ENCODE measurements at places on chromosomes 12 and 14.
A peak's percentile ranks its signal among the peaks of the same experiment; 100 is the strongest.

- peak; percentile 34 for DNase-seq
These were observed 21.0 kb downstream of the CFL2 start for GRCh38 chr14:34693228-34693939.

GRCh38 chr12:1047898-1048660 is 57.1 kb downstream of the ERC1 start:
- no peak for DNase-seq

DNA sequence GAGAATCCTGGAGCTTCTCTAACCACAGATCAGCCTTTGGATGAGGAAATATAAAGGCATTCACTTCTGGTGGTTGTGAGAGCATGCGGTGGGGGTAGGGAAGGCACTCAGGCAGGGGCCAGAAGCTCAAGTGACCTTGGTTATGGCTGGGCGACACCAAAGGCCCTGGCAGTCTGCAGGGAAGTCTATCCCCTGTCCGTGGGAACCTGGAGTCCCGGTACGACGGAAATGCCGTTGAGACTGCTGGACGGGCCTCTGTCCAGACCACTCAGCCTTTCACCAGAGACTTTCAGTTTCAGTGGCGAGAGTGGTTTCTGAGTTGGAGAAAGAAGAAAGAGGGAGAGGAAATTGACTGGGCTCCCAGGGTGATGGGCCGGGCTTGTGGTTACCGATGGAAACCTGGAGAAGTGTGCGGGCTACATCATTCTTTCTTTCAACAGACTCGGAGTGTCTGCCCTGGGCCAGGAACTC is 20.9 kb downstream of the ISCA2 start:
- no peak for DNase-seq

GRCh38 chr14:98953551-98954348 is 318.2 kb downstream of the BCL11B start:
- no peak for DNase-seq

Measured in ACHN (cell line).